ENCODE measurements at places on chromosomes 16 and 17.

- no peak for DNase-seq
These were observed 63.3 kb downstream of the PECAM1 start for GRCh38 chr17:64327201-64327930.

DNA sequence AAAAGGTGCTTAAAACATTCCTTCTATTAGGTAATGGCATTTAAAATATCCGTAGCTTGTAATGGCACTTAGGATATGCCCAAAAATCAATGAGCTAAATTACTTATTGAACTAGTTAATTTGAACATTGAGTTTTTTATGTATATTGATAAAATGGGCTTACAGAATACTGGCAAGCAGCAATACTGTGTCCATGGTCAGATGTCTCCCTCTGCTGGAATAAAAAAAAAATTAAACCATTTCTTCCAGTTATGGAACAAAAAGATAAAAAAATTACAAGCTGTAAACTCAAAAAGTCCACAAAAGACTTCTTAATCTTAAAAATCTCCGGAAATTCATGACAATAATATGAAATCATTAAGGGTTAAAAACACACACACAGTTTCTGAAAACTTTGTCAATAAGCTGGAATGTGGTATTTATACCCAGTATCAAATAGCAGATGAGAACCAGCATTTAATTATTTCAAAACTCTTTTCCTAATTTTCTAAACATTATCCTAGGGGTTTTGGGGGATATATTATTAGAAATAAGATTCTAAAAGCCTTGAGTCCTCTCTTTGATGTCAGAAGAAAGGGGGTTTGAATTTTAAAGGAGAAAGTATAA lies 21.5 kb upstream of the PSMD7 start:
- no peak for DNase-seq

DNA sequence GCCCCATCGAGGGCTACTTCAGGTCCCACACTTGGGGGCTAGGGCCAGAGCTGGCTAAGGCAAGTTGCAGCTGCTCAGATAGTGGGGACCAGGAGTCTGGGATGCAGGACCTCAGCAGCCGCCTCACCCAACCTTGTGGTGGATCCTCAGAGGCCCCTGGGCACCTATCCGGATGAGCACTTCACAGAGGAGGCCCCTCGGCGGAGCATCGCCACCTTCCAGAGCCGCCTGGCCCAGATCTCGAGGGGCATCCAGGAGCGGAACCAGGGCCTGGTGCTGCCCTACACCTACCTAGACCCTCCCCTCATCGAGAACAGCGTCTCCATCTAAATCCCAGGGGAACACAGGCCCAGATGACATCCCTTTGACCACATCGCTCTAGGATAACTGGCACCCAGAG lies 9.4 kb downstream of the ALOX15B start:
- no peak for DNase-seq

DNA sequence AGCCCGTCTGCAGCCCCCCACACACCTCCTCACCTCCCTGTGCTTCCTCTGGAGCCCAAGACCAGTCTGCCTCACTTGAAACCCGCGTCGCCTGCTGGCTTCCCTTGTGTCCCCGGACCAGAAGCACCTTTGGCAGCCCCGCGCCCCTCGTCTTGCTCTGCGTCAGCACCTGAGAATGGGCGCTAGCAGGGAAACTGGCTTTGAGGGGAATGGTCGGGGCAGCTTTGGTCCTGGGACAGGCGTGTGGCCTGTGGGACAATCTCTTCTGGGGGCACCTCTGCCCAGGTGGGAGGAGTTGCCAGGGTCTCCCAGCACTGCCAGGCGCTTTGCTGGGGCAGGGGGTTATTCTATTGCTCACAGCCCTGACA lies 3.6 kb upstream of the MAFG start:
- no peak for DNase-seq

DNA sequence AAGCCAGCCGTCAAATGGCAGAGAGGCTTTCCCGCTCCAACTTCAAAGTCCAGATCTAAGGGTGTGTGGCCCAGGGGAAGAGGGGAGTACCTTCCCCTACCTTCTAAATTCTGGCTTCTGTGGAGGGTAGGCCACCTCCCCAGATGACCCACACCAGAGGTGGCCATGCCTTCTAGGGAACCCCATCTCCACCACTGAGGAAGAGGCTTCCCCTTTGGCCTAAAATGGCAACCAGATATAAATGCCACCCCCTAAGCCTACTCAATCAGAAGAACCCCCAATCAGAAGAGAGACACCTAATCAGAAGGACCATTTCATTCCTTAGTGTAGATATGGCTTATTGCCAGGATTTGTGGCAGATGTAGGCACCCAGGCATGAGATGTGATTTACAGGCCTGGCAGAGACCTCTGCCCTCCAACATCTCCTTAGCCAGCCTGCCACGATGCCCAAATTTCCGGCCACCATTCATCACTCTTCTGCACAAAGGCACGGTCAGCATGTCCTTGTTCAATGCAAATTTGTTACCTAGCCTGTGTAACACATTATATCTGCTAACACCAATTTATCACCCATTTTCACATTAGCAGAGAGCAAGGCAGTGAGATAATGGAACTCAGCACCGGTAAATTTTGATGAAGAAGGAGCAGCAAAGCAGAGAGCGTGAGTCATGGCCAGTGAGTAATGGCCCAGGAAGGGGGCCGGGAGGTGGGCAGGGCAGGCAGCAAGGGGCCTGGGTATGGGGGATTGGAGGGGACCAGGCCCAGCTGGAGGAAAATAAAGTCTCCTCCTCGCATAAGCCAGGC lies 1.2 kb upstream of the MGAT5B start:
- DNase-seq, result no peak

- DNase-seq, result no peak
These were observed 140.6 kb downstream of the IRF8 start for GRCh38 chr16:86039606-86040005.

DNA sequence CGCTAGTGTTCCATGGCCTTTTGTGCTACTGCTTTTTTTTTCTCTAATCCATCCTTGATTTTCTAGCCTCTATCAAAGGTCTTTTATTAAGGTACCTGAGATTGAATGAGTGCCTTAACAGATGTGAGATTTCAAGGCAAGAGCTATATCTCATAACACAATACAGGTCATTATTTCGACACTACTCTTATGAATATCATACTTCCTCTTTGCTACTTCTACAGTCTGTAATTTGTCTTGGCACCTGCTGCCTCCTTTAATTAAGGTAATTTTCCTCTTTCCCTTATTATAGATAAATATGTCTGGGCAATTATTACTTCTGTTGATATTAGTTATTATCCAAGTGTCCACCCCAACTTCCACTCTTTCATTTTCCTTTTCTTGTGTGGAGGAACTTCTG lies 5.3 kb downstream of the KRT28 start:
- no peak for DNase-seq

DNA sequence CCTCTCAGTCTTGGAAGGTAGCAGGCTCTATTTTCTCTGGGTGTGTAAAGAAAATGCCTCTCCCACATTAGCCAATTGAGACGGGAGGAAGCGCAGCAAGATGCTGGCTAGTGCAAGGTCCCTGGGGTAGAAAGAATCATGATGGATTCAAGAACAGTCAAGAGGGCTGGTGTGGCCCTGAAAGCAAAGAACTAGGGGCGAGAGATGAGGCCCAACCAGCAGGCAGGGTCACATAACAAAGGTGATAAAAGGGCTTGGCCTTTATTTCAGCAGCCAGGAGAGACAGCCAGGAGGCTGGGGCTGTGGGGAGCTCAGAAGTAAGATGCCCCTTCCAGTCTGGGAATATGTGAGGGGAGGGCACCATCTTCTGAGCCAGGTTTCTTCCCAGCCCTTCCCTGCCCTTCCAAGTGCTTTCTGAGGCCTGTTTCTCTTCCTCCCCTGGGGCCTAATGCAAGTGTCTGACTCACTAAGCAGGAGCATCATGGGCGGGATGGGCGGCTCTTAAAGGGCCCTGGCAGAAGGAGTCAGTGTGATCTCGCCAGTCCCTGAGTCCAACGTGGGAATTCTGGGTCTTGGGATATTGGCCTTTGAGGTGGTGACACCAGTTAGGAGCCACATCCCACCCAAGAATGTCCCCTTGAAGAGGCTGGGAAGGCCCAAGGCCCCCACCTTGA lies 3.9 kb upstream of the NLRC5 start:
- DNase-seq, result no peak

DNA sequence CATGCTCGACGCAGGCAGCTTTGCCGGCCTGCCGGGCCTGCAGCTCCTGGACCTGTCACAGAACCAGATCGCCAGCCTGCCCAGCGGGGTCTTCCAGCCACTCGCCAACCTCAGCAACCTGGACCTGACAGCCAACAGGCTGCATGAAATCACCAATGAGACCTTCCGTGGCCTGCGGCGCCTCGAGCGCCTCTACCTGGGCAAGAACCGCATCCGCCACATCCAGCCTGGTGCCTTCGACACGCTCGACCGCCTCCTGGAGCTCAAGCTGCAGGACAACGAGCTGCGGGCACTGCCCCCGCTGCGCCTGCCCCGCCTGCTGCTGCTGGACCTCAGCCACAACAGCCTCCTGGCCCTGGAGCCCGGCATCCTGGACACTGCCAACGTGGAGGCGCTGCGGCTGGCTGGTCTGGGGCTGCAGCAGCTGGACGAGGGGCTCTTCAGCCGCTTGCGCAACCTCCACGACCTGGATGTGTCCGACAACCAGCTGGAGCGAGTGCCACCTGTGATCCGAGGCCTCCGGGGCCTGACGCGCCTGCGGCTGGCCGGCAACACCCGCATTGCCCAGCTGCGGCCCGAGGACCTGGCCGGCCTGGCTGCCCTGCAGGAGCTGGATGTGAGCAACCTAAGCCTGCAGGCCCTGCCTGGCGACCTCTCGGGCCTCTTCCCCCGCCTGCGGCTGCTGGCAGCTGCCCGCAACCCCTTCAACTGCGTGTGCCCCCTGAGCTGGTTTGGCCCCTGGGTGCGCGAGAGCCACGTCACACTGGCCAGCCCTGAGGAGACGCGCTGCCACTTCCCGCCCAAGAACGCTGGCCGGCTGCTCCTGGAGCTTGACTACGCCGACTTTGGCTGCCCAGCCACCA lies 9.7 kb downstream of the VASN start:
- no peak for DNase-seq

DNA sequence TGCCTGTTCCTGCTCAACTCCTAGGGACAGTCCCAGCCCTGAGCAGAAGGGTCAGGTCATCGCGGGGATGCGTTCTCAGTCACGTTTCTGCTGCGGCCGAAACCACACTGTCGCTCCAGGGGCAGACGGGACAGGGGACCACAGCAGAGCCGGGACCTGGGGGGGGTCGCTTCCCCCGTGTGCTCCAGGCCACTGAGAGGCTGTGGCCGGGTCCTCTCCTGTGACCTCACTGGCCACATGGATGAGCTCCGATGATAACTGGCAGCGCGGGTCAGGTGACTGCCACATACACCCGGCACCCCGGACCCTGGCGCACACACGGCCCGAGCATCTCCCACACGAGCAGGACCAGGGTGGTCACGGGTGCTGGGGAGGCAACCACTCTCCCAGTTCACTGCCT lies 12.8 kb downstream of the GNPTG start:
- no peak for DNase-seq

GRCh38 chr16:24544640-24545039 lies 5.3 kb downstream of the RBBP6 start:
- no peak for DNase-seq

DNA sequence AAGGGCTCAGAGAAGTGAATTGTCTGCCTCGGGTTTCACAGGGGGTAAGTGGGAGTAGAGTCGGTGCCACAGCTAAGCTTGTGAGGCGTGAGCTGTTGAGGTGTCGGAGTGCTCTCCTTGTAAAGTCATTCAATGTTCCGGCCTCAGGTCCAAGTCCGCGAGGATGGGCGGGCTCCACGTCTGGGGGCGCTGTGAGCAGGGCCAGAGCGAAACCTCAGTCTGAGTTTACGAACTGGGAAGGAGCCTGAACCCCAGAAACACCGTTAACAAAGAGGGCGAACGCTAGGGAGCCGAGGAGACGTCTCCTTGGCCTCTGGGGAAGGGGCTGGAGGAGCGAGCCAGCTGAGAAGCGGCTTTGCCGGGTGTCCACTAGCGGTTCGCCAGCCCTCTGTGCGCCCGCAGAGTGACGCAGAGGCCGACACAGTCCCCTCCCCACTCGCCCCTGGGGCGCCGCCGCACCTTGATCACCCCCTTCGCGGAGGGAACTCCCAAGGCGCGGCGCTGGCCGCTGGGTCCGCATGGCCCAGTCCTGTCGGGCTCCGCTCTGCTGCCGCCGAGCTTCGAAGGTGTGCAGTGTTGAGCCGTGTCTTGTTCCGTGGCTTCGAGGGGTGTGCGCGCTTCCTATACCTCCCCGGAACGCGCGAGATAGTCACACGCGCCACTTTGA lies 4.9 kb downstream of the IRX3 start:
- DNase-seq, result no peak

GRCh38 chr16:6988846-6989245 lies 343.8 kb upstream of the RBFOX1 start:
- DNase-seq, result no peak

DNA sequence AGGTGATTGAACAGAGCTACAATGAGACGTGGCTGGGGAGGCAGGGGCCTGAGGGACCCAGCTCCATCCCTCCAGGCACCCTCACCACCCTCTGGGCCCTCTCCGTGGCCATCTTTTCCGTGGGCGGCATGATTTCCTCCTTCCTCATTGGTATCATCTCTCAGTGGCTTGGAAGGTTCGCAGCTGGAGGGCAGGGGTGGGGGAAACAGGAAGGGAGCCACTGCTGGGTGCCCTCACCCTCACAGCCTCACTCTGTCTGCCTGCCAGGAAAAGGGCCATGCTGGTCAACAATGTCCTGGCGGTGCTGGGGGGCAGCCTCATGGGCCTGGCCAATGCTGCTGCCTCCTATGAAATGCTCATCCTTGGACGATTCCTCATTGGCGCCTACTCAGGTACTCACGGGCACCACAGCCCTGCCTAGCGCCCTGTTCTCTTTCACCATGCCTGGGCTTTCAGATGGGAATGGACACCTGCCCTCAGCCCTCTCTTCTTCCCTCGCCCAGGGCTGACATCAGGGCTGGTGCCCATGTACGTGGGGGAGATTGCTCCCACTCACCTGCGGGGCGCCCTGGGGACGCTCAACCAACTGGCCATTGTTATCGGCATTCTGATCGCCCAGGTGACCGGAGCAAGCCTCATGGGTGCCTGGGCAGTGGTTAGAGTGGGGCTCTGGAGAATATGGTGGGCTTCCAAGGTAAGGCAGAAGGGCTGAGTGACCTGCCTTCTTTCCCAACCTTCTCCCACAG lies 2.1 kb downstream of the SLC2A4 start:
- no peak for DNase-seq

GRCh38 chr17:14845591-14846281 lies 419.4 kb downstream of the PMP22 start:
- DNase-seq, result no peak

DNA sequence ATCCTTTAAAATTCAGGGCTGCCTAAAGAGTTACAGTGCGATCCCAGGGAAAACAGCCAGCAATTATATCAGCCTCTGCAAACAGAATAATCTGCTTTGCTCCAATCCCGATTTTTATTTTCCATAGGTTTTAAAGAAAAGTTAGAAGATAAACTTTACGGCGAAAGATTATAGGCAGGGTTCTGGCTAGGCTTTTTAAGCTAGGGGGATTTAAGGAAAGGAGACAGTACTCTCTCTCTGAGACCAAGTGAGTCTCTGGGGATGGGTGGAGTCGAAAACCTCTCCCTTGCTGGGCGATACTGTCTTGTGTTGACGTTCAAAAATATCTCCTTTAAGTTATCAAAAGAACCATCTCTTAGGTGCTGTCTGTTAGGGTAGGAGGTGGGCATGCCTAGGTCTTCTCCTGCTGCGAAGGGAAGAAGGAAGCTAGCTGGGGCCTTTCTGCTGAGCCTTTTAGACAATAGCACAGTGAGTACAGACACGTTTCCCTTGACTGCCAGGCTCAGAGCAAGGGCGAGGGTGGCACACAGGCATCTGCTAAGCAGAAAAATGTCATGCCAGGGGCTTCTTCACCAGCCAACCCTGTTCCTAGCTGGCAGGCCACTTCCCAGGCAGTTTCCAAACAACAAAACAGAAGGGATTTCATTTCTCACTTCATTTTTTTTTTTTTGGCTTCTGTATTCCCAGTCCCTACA lies 167.9 kb upstream of the MAF start:
- DNase-seq, result no peak

GRCh38 chr17:7774055-7774521 lies 56.5 kb downstream of the DNAH2 start:
- no peak for DNase-seq
